ENCODE measurements at places on chromosomes 2 and 18.

- DNase-seq: no peak
Observed at GRCh38 chr2:184463102-184463865, 135.0 kb upstream of the ZNF804A start.

- DNase-seq: no peak
Observed at GRCh38 chr2:54610700-54611099, 112.8 kb upstream of the EML6 start.

DNA sequence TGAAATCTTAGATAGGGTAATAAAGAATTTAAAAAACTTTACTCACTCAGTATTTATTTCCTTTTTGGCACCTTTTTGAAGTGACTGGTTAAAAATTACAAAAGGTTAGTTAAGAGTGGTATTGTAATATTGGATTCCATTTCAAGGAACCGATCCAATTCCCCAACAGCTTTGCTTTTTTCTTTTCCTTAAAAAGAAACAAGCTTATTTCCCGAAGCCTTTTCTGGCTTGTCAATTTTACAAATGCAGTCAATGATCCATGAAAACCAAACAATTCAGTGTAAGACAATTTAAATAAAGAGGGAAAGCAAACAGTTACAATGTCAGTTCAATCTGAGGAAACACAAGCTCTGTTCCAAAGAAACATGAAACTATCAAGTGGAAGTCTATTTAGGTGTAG is 200.2 kb downstream of the RIT2 start:
- DNase-seq: no peak

DNA sequence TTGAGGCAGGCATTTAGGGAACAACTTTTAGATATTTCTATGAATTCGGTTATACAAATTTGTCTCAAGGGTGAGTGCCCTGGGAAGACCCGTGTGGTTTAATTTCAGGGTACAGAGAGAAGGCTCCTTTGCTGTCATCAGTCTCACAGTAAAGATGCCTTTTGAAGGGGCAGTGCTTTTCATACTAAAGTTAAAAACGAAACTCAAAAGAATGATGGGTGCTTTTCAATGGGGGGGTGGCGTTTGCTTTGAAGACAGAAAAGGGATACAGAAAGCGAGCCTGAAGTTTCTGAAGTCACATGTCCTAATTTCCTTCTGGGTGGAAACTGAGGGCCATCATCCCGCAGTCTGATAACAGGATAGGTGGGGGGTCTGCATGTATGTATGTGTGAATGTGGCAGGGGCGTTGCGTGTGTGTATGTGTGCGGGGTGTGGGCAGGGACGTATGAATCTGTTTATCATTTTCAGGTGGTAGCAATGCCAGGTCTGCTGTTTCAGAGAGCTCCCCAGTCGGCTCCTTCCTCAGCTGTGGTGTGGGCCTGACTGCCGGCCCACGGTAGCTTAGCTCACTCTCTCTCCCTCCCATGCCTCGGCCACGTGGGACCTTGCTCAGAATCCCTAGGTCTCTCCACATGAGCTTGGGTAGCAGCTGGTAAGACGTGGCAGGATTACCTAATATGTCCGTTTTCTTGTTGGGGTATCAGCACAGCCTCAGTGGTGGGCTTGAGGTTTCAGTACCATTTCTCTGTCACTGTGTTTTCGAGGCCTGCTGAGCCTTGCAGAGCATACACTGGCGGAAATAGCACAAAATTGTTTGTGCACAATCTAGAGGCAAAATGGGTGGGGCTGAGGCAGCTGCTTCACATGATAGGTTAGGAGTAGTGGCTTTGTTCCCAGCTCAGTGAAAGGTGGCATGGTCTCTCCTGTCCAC is 32.7 kb downstream of the ARHGAP25 start:
- no peak for DNase-seq

GRCh38 chr2:151619337-151619989 is 114.8 kb downstream of the NEB start:
- peak; percentile 14 for DNase-seq

- DNase-seq: no peak
Observed at GRCh38 chr2:189104934-189105333, 74.6 kb downstream of the COL5A2 start.

DNA sequence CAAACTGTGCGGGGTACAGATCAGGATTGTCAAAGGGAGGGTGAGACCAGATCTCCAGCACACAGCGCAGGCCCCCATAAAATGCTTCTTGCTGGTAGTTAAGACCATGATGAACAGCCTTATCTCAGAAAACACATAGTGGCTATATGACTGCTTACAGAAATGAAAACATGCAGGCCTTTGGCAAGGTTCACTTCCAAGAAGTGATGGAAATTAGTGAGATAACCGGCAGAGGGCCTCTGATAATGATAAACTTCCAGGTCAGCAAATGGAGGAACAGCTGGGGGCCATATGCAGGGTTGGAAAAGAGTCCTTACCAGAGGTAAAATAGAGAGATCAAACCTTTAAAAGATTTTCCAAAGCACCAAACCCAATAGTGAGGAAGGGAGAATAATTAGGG is 46.6 kb downstream of the CFAP221 start:
- no peak for DNase-seq

- peak; percentile 13 for DNase-seq
Observed at GRCh38 chr2:176161825-176162626, 4.9 kb downstream of the HOXD3 start.

- no peak for DNase-seq
Observed at GRCh38 chr2:227186751-227187150, 22.3 kb downstream of the COL4A3 start.

DNA sequence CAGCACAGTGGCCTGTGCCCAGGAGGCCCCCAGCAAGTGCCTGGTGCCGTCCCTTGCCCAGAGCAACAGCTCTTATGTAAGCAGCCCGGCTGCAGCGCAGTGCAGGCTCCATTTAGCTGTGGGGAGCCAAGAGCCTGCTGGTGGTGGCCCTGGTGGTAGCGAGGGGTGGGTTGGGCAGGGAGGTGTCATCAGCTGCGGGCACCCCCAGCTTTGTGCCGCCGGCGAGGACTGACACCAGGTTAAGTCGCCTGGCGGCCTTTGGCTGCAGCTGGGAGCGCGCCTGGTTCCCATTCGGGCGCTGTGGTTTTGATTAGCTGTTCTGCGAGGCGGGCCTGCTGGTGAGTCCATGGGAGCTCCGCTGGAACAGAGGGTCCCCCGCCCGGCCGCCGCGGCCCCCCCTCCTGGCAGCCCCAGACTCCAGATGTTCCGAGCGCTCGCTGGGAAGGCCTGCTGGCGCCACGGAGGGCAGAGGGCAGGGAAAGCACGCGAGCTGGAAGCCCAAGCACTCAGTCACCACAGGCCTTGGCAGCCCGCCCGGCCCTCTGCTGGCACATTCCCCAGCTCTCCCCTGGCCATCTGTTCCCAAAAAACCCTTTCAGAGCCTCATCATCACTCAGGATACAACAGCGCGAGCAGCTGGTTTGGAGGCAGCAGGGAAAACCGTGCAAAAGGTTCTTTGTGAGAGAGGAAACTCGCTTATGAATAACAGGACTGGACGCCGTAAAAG is 18.4 kb downstream of the ATOH8 start:
- peak; percentile 88 for DNase-seq

DNA sequence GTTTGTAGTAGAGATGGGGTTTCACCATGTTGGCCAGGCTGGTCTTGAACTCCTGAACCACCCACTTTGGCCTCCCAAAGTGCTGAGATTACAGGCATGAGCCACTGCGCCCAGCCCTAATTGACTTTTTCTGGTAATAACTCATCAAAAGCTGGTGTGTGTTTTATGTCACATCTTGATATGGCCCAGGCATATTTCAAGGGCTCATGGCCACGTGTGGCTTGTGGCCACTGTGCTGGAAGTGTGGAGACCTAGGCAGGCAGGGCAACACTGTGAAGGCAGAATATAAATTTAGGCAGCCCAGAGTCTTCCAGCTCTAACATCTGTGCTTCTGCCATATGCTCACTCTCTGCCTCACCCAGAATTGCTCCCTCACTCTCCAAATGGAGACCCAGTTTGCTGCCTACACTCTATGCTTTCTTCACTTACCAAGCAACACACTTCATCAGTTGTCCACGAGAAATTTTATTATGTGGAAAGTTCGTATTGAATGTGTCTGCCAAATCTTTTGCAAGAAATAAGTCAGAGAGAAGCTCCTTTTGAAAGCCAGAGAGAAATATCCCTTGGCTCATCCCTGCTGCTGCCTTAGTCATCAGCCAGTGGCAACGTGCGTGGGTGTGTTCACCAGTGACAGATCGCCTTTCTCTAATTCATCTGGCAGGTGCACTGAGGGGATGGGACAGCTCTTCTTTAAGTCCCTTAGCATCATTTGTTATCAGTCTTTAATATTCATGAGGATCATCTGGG is 129.4 kb upstream of the CXCR4 start:
- DNase-seq: peak; percentile 66

DNA sequence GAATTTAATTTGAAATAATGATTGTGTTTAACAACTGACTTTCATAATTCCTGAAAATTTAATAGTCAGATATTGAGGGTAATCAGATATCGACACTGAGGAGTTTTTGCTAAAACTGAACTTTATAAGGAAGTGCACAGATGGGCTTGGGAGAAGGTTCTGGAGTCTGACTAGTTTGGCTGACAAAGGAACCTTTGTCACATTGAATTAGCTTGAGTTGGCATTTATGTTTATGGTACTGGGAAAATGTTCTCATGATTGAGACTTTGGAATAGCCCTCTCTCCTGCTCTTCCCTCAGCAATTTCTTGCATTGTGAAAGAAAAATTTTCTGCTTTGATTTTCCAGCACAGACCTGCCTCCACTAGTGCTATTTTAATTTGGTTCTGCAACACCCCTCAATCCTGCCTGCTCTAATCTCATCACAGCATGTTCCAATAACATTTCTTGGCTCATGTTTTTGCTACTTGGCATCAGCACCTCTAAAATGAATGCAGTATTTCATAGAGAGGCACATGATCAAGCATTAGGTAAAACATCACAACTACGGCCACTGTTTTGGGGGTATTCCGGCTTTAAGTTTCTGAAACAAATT is 133.9 kb upstream of the FSHR start:
- no peak for DNase-seq

DNA sequence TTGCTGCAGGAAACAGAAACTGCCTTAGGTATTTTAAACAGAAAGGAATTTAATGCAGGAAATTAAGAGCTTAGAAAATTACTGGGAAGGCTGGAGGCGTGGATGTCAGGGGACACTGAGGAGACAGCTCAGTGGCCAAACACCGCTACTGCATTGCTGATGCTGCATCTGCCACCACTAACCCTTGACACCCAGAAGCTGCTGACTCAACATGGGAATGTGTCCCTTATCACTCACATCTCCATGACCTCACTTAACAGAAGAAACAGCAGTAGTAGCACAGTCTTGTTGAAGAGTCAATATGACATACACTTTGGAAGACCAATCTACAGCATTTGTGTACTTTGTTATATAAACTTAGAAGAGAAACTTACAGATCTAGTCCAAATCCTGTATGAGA is 906.1 kb downstream of the SLC4A3 start:
- peak; percentile 54 for DNase-seq

GRCh38 chr2:43193652-43194120 is 32.7 kb downstream of the ZFP36L2 start:
- DNase-seq: no peak

- DNase-seq: no peak
Observed at GRCh38 chr2:19802086-19802841, 99.5 kb downstream of the TTC32 start.

DNA sequence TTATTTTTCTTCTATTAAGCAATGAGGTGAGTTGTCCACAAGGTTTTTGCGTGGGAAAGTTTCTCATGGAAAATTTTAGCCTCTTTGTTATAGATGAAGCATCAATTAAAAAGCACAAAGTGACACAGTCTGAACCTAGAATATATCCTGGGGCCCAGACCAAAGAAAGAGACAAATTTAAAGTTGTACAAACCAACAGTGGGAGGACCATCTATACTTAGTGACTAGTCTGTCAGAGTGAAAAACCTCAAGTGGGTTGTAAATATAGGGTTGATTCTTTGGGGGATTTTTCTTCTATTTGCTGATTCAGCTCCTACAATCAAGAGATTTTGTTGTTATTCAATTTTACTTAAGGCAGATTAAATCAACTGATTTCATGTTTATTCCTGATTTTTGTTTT is 256.2 kb downstream of the SATB2 start:
- DNase-seq: no peak

- peak; percentile 52 for DNase-seq
Observed at GRCh38 chr18:62755946-62756345, 40.6 kb downstream of the PHLPP1 start.

DNA sequence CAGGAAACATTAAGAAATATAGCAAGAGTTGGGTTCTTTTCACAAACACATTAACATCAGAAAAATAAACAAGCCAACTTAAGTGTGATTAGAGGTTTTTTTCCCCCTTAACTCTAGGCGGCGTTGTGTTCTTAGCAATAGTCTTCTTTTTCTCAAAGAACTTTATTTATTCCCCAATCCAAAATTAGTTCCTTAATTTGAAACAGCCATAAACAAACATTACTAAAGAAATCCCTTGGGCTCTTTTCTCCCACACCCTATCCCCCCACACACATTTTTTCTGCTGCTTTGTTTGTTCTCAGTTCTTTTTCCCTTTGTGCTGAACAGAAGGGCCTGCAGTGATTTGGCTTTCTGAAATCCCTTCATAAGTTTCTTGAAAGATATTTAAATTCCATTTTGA is 13.2 kb upstream of the MYO1B start:
- peak; percentile 48 for DNase-seq

- peak; percentile 84 for DNase-seq
Observed at GRCh38 chr2:39620067-39620466, 45.6 kb upstream of the TMEM178A start.

- no peak for DNase-seq
Observed at GRCh38 chr2:109471658-109472057, 142.1 kb downstream of the SEPTIN10 start.

GRCh38 chr2:46252891-46253659 is 44.1 kb upstream of the EPAS1 start:
- peak; percentile 61 for DNase-seq

- no peak for DNase-seq
Observed at GRCh38 chr2:228841475-228841874, 429.6 kb downstream of the PID1 start.

DNA sequence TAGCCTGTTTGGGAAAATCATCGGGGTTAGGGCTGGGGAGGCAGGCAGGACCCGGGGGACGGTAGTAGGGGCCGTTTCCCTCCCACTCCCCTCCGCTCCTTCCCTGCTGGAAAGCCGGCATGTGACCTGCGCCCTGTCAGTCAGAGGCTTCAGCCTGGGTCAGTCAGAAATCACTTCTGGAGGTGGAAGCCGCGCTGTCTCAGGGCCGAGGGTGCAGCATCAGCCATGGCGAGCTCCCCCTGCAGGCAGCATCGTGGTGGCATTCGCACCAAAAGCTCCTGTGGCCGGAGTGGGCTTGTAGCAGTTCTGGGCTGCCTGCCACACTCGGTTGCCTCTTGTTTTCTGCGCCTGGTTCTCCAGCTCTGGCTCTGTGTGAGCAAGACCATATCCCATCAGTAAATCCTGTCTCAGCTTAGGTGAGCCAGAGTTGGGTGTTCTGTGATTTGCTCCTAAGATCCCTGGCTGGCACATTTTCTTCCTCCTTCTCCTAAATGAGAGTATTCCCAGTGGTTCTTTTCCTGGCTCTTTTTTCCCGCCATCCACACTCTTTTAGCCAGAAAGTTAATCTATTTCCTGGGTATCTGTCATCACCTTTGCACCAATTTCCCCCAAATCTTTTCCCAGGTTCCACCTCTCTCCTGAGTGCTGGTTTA is 123.9 kb upstream of the CD302 start:
- peak; percentile 52 for DNase-seq

Measured in epithelial cell of esophagus (primary cell).